ENCODE measurements at places on chromosomes 1 and 21.

DNA sequence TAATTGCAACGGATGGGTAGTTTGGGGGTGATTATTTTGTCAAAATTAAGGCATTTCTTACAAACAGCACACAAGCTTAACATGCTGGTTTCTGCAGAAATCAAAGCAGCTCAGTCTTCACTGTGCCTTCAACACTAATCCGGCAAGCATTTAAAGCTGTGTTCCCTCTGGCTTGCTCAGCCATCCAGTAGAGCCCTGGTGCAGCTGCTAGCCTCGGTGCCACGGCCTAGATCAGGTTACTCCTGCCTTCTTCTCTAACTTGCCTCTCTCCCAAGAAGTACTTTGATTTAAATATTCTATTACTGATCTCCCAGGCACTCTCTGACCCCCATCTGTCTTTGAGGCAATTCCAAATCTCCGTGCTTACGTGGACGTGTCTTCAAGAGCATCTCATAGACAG, 85.6 kb downstream of the GREM2 start:
- DNase-seq, result no peak

GRCh38 chr1:31633117-31633516, 11.6 kb downstream of the PEF1 start:
- no peak for DNase-seq

DNA sequence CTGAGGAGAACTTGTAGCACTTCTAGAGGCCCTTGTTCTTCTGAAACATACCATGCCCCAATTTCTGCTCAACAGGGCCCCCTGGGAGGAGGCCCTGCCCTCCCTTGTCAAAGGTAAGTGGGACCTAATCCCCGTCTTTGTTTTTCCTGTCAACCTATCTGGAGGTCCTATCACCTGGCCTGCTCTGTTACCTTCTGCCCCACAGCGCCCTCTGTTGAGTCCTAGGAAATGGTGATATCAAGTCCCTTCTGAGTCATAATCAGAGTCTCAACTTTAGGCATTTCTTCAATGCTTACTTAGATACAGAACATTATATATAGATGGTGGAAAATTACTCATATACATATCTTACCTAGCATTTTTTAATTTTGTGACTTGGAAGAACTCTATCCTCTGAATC, 28.2 kb upstream of the FCRL4 start:
- DNase-seq, result no peak

- DNase-seq, result no peak
Measured at GRCh38 chr21:31405604-31406003, 61.5 kb upstream of the TIAM1 start.

DNA sequence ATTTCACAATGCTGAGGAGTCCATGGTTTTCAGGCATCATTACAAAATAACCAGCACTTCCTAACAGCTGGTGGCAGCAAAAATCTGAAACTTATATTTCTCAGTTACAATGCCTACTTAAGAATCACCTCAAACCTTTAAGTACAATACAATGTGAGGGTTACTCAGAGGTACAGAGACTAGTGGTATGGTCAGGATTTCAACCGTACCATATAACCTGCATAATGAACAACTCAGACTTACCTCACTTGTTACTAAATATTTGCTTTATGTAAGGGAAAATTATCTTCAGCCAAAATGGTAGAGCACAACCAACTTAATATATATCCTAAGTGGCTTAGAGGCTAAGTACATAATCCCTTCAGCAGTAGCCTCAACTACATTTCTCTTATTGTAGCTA, 344.5 kb downstream of the SMYD3 start:
- no peak for DNase-seq

Data from stimulated activated CD4-positive, alpha-beta T cell treated with anti-CD3 and anti-CD28 coated beads, Interleukin-12 subunit alpha, Interleukin-12 subunit beta, amount 100 ng/mL, for 24 hours (primary cell).